Activated CD4-positive, alpha-beta T cell treated with anti-CD3 and anti-CD28 coated beads, Interleukin-10, Interleukin-2, amounts not matched to agents 100 ng/mL and 50 ng/mL, durations not matched to agents 16 hours and 8 hours (primary cell): ENCODE measurements at places on chromosomes 5 and 9.

GRCh38 chr9:126743041-126743440 is 61.8 kb upstream of the ZBTB43 start:
- DNase-seq = no peak

GRCh38 chr5:143244000-143244736 is 159.3 kb downstream of the NR3C1 start:
- no peak for DNase-seq

DNA sequence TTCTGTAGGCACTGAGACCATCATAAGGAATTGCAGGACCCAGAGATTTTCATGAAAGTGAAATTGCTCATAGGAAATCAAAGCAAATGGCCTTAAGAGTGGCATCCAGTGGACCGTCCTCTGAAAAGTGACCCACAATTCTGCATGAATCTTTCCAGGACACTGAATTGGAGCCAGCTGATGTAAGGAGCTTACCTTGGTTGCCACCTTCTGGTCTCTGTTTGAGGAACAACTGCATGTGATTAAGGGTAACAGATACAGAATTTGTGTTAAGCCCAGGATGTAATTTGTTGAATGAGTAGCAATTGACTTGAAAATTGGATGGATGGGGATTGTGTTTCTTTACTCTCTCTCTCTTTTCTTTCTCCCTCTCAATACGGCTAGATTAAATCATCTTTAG is 49.9 kb upstream of the GAS1 start:
- no peak for DNase-seq

- DNase-seq = no peak
Measured at GRCh38 chr9:137813167-137813566, 64.4 kb upstream of the CACNA1B start.

DNA sequence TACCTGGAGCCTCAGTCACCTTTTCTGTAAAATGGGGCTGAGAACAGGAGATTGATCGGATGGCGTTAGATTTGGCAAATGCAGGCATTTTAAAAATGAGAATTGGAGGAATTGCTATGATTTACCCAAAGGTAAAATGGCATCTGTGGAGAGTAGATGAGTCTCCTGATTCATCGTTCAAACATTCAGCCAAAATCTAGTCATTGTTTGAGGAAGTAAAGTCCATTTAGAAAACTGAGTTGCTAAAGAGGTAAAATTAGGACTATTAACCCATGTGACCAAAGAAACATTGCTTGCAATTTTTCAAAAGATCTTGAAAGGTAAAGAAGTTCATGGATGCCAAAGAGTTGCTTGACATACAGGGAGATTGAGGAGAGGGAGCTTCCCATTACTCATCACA is 69.7 kb downstream of the ZNF462 start:
- no peak for DNase-seq

- peak; percentile 60 for DNase-seq
Measured at GRCh38 chr9:117487555-117488175, 72.8 kb upstream of the ASTN2 start.

DNA sequence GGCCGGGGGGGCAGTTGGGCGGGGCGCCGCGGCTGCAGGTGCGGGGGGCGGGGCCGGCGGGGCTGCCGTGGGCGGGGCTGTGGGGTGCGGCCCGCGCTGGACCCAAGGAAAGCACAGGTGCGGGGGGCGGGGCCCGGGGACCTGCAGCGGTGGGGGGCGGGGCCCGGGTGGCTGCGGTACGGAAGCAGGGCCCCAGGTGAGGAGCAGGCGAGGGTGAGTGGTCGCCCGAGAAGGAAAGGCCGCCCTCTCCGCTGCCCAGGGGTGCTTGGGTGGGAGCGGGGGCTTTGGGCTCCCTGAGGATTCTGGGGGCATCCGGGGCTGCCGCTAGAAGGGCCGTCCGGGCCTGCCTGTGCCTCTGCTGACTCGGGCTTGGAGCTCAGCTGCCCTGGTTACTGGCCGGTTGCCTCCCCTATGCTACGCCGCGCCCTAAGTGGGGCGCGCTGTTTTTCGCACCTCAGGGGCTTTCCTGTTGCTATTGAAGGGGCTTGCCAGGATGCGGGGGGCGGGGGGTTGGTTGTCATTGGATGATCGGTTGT is 767 bp downstream of the RALGPS1 start:
- no peak for DNase-seq

GRCh38 chr5:72692231-72692637 is 124.2 kb upstream of the TNPO1 start:
- DNase-seq = no peak

GRCh38 chr5:160744268-160745101 is 107.5 kb downstream of the ATP10B start:
- no peak for DNase-seq

DNA sequence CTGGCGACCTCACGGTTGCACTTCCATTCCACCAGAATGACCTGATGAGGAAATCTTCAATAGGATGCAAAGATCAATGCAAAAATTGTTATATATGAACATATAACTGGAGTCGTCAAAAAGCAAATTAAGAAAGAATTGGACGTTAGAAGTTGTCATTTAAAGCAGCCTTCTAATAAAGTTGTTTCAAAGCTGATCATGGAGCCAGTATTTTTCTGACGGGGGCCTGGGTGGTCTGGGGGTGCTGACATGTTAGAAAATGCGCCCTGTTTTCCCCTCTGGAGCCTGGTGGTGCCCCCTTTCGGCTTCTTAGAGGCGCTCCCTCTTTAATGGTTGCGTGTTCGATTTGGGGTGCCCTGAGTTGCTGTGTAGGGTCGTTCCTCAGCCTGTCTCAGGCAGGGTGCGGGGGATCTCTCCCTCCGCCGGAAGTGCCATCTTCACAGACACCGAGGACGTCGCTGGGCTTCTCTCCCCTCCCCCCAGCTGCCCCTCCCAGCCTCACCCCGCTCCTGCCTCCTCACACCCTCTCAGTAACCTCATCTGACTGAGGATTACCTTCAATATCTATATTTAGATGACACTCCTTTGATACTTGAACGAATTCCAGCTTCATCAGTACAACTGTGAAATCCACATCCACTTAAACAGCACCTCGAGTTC is 18.3 kb downstream of the PTGES2 start:
- DNase-seq = no peak

- no peak for DNase-seq
Measured at GRCh38 chr9:107390279-107390678, 99.3 kb downstream of the KLF4 start.

- no peak for DNase-seq
Measured at GRCh38 chr5:150304481-150305081, 1.9 kb upstream of the ARSI start.

- DNase-seq = no peak
Measured at GRCh38 chr5:66872736-66873331, 276.6 kb downstream of the MAST4 start.

DNA sequence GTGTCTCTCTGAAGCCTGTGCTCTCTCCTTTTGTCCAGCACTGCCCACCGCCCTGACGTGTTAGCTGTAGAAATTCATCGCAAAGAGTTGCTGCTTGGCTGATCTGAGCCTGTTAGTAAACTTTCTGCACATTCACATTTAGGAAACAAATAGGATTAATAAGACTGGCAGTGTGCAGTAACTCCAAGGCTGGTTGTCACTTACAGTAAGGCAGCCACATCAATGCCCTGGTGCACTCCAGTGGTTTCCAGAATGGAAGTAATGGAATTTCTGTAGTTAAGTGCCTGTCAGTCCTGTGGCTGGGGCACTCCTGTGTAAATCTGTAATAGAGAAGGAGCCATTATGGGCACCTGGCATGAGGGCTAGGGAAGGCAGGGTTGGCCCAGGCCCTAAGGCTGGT is 70.6 kb downstream of the DOCK2 start:
- no peak for DNase-seq

- no peak for DNase-seq
Measured at GRCh38 chr5:132907161-132907560, 33.7 kb downstream of the LEAP2 start.

DNA sequence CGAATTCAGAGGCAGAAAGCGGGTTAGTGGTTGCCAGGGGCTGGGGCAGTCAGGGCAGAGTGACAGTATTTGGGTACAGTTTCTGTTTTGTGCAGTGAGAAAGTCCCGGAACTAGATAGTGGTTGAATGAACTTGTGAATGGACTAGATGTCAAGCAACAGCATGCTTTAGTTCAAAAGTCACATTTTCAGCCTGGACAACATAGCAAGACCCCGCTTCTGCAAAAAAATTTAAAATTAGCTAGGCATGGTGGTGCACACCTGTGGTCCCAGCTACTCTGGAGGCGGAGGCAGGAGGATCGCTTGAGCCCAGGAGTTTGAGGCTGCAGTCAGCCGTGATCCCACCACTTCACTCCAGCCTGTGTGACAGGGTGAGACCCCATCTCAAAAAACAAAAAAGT is 8.4 kb downstream of the NOTCH1 start:
- no peak for DNase-seq

DNA sequence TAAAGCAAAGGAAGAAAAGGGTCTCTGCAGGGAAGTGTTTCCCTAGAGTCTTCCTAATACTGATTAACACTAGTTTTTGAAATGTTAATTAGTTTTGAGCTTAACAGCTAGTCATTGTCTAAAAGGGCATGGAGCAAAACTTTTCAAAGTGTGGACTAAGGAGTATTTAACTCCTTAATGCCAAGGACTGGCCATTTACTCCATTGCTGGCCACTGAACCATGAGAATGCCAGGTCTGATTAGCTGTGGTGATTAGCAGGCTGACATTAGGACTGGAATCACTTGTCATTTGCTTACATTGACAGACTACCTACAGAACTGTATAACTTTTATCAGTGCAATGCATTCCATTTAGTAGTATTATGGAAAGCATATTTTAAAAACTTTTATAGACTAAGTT is 987.0 kb downstream of the NR2F1-AS1 start:
- no peak for DNase-seq

- DNase-seq = no peak
Measured at GRCh38 chr9:15249981-15250380, 57.0 kb downstream of the TTC39B start.

GRCh38 chr5:102886586-102886985 is 131.5 kb downstream of the PAM start:
- DNase-seq = no peak

DNA sequence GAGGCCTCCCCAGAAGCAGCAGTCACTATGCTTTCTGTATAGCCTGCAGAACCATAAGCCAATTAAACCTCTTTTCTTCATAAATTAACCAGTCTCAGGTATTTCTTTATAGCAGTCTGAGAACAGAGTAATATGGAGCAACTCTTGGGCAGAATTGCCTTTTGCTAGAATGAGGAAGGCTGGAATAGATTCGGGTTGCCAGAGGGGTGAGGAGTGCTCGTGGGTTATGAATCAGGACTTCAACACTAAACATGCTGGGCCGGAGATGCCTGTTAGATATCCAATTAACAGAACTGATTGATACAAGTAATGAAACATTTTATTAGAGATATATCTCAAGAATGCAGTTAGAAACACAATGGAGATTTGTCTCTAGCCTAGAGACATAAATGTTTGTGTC is 140.9 kb upstream of the MAP3K1 start:
- DNase-seq = no peak

- DNase-seq = no peak
Measured at GRCh38 chr5:135153661-135154060, 119.6 kb upstream of the PITX1 start.

- no peak for DNase-seq
Measured at GRCh38 chr5:139296198-139296597, 2.7 kb downstream of the MATR3 start.

DNA sequence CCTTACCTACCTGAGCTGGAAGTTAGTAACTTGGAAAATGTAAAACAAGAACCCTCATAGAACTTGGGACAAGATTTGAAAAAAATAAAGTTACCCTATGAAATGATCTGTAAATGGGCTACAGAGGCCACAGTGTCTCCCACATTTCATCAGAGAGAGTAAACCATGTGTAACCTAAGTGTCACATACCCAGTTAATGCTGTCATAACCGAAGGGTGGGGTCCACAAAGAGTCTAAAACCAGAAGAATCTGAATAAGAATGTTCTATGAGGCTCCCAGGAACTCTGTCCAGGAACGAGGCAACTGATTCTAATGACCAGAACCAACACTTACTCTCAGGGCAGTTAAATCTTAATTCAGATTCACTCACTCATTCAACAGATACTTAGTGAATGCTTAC is 1.0 kb upstream of the FAM13B start:
- no peak for DNase-seq

DNA sequence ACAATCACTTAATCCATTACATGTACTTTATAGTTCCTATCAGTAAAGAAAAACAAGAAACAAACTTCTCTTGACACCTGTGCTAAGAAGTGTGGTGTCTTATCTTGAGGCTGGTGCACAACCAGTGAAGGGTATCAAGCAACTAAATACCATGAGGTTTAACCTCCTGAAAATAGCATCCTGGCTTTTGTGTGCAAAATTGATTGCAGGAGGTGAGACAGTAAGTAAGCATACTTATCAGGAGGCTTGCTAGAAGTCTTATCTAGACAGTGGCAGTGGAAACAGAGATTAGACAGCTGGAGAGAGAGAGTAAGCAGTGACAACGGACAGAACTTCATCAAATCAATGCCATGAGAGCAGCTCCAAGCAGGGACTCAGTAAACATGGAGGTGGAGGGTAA is 730.3 kb downstream of the DNAH5 start:
- no peak for DNase-seq

DNA sequence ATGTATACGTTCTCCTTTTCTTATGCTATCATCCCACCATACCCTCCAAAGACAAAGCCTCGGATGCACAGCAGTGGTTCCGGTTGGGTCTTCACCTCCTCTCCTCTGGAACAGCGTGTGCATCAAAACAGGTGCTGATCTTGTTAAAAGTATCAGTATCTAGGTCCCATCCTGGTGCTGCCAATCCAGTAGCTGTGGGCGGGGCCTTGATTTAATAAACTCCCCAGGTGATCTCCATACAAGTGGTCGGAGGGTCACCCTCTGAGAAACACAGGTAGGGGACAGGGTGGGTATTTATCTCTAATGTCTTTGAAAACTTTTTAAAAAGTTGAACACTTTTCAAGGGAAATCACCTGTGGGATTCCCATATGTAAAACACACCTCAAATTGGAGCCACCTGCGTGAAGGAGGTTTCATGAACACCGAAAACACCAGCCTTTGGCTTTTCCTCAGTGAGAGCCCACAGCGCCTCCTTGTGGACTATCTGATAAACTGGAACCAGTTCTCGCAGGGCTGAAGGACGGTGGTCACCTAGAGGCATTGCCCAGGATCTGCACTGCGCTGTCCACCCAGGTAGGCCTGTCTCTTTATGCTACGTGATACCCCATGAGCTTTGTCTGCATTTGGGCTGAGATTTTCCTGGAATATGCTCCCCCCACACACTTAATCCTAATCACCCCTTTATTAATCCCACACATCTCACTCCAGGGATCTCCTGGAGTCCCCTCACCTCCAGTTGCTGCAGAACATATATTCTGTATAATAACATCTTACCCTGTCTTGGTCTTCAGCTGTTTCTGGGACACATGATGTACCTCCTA is 80.5 kb upstream of the EPB41L4B start:
- peak; percentile 64 for DNase-seq

GRCh38 chr9:92385477-92385876 is 18.9 kb downstream of the OGN start:
- DNase-seq = no peak
